ENCODE measurements at places on chromosomes 6 and 20. TPM values are rescaled to one million over a fixed set of nuclear protein-coding genes. Genes with fewer than 3 reads are reported as not detected.

DNA sequence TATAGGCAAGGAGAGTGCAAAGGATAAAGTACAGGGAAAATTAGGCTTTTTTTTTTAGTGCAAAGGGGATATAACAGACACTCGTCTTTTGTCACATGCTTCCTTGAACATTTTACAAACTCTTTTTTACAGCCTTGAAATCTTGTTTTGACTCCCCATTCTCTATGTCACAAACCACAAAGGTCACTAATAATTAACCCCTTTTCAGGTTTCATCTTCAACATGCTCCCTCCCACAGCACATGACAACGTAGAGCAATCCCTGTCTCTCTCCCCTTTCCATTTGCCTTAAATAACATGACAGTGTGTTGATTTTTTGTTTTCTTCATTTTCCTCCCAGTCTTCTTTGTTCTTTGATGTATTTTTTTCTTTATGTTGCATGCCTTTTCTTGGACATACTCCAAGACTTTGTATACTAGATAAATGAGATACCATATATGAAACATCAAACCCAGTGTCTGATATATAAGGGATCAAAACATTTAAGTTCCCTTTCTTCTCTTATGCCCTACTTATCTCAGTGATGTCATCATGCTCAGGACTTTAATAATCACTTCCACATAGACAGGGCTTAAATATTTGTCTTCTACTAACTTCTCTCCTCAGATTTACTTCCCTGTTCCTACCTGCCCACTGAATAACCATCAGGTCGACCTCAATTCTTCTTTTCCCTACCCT, 378.7 kb upstream of the HSF2 start:
- DNase-seq, result no peak

Gene RAB44
- 0.05 TPM for polyA plus RNA-seq

DNA sequence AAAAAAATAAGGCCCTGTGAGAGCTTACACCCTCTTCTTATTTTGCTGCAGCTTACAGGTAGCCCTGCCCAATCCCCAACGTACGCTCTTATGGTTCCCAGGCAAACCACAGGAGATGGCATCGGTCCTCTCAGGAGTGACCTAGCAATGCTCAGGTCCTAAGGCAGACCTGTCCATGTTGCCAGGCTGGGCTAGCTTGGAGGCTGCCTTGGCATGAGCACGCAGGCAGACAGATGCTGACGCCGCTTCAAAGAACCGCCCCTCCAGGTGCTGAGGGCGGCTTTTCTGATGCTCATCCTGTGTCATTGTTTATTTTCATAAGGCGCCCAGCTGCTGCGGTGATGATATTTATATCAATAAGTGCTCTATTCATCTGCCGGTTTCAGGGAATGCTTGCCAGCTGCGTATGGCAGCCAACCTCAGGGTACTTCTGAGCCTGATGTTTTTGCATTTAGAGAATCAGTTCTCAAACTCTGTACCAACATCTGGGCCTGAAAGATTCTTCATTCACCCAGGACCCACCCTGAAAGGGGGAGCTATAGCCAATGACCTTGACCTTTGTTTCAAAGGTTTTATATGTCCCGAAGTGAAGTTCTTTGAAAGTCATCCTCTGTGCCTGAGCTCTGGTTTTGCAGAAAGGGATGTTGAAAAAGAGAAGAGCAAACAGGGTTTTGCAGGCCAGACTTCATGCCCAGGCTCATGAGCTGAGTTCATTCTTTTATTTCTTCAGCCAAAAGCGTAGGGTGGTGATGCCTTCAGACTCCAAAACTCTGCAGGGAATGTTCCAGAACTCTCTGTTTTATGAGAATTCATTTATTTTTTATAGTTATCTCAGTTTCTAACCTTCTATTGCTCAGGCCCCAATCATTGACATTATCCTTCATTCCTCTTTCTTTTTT, 475.6 kb upstream of the CHD6 start:
- no peak for DNase-seq

DNA sequence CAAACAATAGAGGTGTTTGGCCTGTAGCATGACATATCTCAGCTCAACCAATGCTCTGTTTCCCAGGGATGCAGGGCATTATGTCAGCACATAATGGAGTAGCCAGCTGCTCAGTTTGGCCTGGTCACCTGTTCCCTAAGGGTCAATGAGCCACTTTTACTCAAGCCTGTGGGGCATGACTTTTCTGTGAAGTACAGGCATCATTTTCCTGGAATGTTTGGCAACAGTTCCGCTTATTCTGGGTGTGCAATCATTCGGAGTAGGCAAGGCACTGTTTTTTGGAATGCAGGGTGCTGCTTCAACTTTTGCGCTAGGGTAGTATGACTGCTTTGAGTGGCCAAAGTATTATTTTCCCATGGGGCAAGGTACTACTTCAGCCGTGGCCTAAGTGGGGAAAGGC, 665.4 kb downstream of the EPHA7 start:
- no peak for DNase-seq

Gene ZFP57
- 7.1 TPM for polyA plus RNA-seq

GRCh38 chr6:159461998-159462397, 231.0 kb downstream of the SOD2 start:
- DNase-seq, result no peak

Data from spinal cord (tissue), 10 donors.